Myocyte (in vitro differentiated cells): ENCODE measurements at places on chromosomes 6 and 20. TPM values are rescaled to one million over a fixed set of nuclear protein-coding genes. Genes with fewer than 3 reads are reported as not detected.
A peak's percentile ranks its signal among the peaks of the same experiment; 100 is the strongest.

TXLNB gene
- total RNA-seq, result 65.8 and 77.7 TPM in 2 replicates

CRIP3 gene
- 0.78 TPM in 1 of 2 replicates, not detected in the other for total RNA-seq

ZSWIM1 gene
- 10.4 and 11.4 TPM in 2 replicates for total RNA-seq

SLC22A7 gene
- total RNA-seq, result not detected in 2 replicates

BMP2 gene
- 2.7 and 3.7 TPM in 2 replicates for total RNA-seq

MCCD1 gene
- total RNA-seq, result not detected in 2 replicates

ADGRB3 gene
- total RNA-seq, result 0.13 TPM in 1 of 2 replicates, not detected in the other

SGK2 gene
- total RNA-seq, result 0.19 and 1.7 TPM in 2 replicates

CTAGE9 gene
- not detected in 2 replicates for total RNA-seq

SLC32A1 gene
- not detected in 2 replicates for total RNA-seq

HEY2 gene
- 0.08 TPM in 1 of 2 replicates, not detected in the other for total RNA-seq

AIF1 gene
- not detected in 2 replicates for total RNA-seq

DNA sequence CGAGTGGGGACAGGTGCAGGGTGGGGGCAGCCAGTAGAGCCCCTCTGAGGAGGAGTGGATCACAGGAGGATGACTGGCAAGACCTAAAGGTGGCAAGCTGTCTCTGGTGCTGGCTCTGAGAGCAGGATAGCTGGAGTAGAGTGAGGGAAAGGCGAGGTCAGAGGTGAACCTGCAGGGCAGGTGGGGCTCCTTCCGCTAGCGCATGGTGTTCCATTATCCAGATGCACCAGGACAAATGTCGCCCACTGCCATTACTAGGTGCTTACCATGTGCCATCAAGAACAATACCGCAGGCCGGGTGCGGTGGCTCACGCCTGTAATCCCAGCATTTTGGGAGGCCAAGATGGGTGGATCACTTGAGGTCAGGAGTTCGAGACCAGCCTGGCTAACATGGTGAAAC lies 18.3 kb upstream of the FAM110A start:
- no peak for DNase-seq

DNA sequence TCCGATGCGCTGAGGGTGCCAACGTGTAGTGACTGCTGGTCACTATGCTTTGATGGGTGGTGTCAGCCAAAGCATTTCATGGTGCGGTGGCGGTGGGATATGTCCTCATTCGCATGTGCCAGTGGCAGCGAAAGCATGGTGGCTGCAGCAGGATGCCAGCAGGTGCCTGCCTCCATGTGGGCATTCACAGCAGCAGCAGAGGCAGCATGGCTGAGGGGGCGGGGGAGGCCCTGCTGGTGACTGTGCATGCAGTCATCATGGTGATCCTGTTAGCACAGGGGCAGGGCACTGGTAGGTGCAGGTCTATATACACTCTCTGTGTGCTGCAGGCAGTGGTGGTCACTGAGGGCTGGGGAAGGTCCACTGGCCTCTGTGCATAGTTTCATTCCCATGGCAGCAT lies 22.0 kb downstream of the FIG4 start:
- no peak for DNase-seq

DNA sequence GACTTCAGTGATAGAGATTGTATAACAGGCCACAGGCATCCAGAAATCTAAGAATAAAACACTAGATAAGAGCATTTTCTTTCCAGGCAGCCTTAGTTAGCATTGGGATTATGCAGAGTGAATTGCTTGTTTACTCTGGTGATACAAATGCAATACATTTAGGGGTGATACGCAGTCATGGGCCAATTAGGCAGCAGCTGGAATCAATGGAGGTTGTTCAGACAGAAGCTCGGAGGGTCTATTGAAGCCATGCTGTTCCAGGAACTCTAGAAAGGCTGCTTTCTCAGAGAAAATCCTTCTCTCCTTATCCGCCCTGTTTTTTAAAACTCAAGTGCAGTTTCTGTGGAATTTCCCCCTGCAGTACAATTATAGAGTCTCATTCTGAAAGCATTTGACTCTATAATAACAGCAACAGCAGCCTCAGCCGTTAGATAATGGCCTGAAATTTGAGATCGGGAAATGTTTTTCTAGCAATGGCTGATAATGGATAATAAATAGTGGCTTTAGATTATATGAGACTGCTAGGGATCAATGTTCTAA lies 364.3 kb upstream of the HS3ST5 start:
- DNase-seq, result no peak

GRCh38 chr20:1508574-1508973 lies 17.4 kb upstream of the SIRPB2 start:
- no peak for DNase-seq

DNA sequence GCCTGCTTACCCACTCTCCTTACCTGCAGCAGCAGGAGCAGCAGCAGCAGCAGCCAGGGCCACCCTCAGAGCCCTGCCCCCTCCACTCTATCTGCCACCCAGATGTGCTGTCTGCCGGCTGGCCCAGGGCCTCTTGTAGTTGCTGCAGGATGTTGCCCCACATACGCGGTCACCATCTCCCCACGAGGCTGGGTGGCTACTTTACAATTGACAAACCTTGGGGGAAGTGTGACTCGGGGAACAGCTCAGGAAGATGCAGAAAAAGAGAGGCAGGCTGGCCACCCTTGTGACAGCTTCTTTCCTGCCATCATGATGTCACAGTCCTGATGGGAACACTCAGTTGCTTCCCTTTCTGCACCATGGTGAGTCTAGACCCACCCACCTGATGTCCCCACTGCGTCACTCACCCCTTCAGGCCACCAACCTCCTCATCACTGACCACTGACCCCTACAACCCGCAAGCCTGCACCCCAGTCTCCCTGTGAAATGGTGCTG lies 14.5 kb downstream of the TREM1 start:
- no peak for DNase-seq

GRCh38 chr6:118892355-118892991 lies 1.5 kb upstream of the ASF1A start:
- DNase-seq, result peak; percentile 35

DNA sequence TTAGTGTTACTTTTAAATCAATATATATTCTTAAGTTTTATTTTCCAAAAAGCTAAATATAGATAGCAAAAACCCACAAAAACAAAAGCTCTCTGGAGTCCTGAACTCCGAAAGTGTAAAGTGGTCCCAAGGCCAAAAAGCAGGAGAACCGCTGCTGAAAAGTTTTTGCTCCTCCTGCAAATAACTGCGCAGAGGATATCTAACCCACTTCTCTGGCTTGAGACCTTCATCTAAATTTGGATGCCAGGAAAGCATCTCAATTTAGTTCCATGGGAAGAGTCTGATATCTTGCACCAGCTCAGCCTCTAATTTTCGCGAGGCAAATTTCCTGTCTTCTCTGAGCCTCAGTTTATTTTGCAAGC lies 523 bp downstream of the MRPS10 start:
- peak; percentile 48 for DNase-seq

DNA sequence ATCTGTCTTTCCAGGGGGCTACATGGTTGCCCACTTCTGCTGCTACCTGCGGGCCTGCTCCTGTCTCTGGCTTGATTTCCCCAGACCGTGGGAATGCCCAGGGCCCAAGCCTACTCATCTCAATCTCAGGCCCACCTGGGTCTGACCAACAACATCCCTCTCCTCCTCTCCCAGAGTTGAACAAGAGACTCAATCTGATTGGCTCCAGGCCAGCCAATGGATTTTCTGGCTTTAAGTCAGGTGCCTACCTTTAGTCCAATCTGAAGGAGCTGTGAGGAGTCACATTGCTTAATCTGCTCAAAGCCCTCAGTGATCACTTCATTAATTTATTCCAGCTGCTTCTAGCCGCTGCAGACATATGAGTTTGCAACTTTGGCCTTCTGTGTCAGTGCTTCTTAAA lies 162.4 kb upstream of the KCNG1 start:
- DNase-seq, result no peak

DNA sequence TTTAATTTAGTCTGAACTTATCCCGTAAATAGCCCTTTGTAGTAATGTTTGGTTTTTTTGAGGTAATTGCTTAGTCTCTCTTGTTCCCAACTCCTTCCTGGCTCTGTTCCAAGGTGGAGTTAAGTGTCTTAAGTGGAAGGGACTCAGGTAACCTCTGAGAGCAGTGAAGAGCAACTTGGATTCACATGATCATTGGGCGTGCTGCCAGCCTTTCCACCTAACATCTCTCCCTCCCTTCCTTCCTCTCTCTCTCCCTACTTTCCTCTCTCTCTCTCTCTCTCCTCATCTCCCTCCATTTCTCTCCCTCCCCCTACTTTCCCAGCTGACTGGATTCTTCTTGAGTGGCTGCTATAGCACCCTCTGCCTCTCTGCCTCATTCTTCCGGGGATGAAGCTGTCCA lies 232.9 kb upstream of the SASH1 start:
- DNase-seq, result no peak

GRCh38 chr20:3071610-3072529 lies at the start of gene OXT:
TSS of gene OXT (plus strand) at chr20:3071620. CDS start at chr20:3071656, 36 bp downstream.
- DNase-seq, result no peak

DNA sequence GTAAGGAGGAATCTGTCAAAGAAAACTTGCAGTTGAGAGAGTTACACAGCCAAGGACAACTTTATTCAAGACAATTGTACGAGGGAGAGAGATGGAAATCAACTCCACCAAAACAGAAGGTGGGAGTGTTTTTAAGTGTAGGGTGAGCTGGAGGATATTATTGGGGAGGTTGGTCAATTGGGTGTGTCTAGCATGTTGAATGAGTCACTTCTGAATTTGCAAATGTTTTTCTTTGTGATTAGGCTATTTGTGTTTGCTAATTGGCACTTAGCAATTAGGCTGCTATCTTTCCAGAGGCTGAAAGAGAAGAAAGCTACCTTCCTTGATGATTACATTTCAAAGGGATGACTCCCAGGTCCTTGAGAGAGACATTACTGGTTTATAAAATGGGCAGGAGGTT lies 441.1 kb downstream of the MEI4 start:
- DNase-seq, result no peak

DNA sequence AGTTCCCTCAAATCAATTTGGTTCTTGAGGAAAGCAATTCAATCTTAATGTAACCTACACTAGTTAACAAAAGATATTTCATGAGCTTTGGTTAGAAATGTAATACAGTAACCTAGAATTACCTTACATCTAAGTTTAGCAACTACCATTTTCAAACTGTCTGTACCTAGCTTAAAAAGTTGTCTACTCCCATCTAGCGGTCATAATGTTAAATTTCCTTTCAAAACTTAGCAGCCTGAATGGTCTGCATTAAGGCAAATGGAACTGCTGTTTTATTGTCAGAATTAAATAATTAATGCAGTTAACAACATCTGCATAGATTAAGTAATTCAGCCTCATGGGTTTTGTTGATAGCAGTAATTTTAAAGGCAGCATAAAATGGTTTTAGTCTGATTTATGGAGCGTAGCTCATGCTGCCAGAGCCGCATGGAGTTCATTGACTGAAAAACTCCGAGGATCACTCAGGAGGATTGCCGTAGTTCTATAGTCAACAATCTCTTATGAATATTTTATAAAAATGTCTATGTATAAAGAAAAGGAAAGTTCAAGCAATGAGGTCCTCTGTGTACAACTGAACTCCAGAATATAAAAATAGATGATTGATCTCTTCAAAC lies 485.4 kb upstream of the MANEA start:
- peak; percentile 65 for DNase-seq

GRCh38 chr6:39411465-39411864 lies 89.0 kb upstream of the KCNK16 start:
- DNase-seq, result no peak

- no peak for DNase-seq
Measured at GRCh38 chr6:125739364-125739763, 10.1 kb upstream of the HEY2 start.

DNA sequence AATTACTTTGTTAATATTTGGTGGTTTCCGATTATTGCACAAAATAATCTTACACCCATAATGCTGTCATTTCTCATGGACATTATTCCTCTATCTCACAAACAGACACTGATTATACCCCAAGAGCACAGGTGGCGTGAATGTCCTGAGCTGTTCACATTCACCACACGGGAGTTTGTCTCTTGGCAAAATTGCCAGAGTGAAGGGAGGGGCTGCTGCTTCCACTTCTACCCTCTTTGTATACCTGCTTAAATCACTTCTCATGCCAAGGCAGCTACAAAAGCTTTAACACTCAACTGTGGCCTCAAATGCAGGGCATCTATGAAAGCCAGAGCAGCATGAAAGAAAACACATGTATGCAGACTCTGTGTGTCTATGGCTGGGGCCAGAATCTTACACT lies 41.9 kb upstream of the SLA2 start:
- DNase-seq, result no peak

GRCh38 chr20:25584905-25585704 lies at the start of gene NINL:
TSS of gene NINL (minus strand) at chr20:25585531. CDS start at chr20:25526587, 58,944 bp downstream.
- DNase-seq, result peak; percentile 73

GRCh38 chr20:30484749-30485070 lies 772.8 kb upstream of the DEFB115 start:
- no peak for DNase-seq

DNA sequence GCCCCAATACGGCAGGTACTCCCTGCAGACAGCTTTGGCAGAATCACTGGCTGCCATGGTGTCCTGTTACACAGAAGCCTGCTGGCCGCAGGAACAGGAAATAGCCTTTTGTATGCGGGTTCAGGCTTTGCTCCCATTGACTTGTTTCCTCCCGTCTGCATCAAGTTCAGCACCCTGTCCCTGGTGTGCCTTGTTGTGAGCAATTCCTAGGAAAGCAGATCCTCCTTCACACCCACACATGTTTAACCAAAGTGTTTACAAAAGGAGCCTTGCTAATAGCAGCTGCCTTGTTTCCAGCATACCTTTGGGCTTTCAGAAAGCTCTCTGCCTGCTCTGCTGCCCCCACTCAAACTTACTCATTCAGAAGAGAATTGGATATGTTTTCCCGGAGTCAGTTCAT lies 127.2 kb upstream of the SUPT3H start:
- peak; percentile 88 for DNase-seq

DNA sequence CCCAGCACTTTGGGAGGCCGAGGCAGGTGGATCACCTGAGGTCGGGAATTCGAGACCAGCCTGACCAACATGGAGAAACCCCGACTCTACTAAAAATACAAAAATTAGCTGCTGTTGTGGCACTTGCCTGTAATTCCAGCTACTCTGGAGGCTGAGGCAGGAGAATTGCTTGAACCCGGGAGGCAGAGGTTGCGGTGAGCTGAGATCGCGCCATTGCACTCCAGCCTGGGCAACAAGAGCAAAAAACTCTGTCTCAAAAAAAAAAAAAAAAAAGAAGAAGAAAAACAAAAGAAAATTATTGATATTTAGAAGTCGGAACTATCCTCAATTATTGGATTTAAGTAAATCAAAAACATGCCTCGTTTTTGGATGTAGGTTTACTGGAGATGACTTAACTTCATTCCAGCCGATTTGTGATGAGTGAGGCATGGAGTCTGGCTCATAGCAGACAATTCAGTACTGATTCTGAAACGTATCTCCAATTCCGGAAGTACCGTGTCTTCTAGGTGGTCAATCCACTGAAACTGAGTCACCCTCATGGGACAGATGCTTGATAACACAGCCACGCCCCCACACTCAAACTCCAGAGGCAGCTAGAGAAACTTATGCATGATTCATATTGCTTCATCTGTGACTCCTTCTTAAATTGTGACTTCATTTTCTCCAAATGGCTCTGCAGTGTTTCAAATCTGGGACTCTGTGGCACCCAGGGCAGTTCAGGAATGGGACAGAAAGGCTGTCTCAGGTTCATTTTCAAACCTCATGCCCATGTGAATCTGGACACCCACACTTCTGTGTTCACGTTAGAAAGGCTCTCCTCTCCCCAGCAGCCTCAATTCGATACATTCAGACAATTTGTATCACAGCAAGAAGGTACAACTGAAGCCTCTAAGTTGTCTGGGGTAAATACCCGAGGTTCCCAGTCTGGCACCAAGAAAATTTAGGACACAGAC lies 110.4 kb upstream of the ARMC2 start:
- peak; percentile 93 for DNase-seq

- no peak for DNase-seq
Measured at GRCh38 chr6:34667481-34668238, 28.9 kb downstream of the ILRUN start.
